ENCODE measurements at places on chromosomes 2 and 18.

DNA sequence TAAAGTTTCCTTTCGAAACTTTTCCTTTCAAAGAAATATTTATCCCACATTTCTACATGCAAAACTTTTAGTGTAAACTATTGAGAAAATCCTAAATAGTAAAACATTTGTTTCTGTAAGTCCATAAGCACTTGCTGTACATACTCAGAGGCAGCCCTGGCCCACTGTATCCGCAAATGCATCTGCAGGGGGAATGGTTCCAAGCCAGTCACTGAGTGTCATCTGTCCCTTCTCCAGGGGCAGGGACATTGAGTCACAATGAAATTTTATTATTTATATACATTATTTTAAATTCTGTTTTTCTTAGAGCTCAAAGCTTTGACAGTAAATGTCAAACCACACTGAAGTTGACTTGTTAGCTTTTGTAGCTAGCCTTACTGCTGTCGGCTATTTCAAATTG lies 367.2 kb downstream of the MTX2 start:
- no peak for DNase-seq

DNA sequence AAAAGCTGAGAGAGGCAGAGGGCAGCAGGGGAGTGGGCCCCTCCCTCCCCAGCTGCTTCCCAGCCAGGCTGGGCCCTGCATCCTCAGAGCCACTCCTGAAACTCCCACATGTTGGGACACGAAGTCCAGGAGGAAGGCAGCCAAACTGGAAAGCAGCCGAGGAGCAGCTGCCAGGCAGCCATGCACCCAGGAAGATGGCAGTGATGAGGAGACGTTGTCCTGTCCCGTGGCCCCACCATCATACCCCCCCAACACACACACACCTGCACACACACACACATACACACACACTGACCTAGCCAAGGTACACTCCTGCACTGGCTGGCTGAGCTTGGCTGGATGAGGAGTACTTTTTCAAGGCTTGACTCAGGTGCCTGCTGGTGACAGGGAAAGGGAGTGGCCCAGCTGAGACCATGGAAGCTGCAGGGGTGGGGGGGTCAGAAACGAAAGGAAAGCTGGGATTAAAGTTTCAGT lies 106.0 kb downstream of the CYP26B1 start:
- DNase-seq, result no peak

DNA sequence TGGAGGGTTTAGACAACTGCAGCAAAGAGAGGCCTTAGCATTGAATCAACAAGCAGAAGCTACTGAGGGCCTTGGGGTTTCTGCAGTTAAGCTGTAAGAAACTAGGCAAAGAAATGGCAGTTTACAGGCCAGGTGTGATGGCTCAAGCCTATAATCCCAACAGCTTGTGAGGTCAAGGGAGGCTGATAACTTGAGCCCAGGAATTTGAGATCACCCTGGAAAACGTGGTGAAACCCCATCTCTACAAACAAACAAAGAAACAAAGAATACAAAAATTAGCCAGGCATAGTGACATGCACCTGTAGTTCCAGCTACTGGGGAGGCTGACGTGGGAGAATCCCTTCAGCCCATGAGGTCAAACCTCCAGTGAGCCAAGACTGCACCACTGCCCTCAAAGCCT lies 421.6 kb upstream of the CHST9 start:
- DNase-seq, result no peak

DNA sequence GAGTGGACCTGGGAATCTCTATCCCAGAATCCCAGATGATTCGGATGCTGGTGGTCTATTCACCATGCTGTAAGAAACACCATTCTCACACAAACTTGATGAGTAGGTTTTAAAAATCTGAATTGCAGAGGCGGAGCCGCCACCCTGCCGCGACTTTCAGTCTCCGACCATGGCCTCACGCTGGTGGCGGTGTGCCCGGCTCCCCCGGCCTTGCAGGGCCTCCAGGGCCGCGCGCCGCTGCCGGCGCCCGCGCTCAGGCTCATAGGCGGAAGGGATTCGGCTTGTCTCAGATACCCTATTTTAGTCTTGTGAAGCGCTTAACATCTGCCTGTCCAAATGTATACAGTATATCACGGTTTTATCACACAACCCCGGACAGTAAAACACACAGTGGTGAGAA lies 2.6 kb upstream of the PPM1B start:
- no peak for DNase-seq

- no peak for DNase-seq
These were observed 14.8 kb upstream of the TFPI start for GRCh38 chr2:187569042-187569441.

DNA sequence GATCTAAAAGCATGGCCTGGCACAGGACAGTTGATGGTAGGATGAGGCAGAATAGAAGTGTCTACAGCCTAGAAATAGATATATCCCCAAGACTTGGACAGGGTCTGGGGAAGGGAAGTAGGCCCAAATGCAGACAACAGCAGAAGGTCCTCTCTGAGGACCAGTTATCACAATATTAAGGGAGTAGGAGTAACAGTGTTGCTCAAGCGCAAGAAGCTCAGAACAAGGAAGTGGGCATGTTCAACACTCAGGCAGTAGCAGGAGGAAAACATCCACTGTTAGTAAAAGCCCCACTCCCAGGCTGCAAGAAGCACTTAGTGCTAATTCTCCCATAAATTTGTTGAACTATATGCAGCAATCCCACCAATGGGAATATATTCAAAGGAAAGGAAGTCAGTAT lies 314.7 kb downstream of the METTL4 start:
- DNase-seq, result no peak

DNA sequence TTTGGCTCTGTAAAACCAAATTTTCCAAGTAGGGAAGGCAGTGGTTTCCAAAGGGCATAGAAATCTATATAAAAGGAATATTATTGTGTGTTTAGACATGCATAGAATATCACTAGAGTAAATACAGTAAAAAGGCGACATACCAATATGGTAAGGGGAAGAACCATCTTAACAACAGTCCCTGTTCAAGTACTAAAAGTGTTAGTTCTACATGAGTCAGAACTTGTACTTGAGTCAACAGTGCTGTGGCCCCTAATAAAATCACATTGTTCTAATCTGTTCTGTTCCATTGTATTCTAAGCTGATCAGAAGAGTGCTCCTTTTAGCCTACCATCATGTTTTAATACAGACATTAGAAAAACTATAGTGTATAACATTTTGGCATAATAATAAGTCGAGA lies 36.1 kb upstream of the TNFRSF11A start:
- DNase-seq, result no peak

GRCh38 chr2:210086930-210087329 lies 84.3 kb downstream of the KANSL1L start:
- DNase-seq, result no peak

GRCh38 chr2:96306370-96306769 lies 1.0 kb upstream of the SNRNP200 start:
- DNase-seq, result no peak

- no peak for DNase-seq
These were observed 83.1 kb downstream of the SEPTIN10 start for GRCh38 chr2:109530712-109531111.

- DNase-seq, result no peak
These were observed 4.7 kb upstream of the ADNP2 start for GRCh38 chr18:80104364-80104779.

DNA sequence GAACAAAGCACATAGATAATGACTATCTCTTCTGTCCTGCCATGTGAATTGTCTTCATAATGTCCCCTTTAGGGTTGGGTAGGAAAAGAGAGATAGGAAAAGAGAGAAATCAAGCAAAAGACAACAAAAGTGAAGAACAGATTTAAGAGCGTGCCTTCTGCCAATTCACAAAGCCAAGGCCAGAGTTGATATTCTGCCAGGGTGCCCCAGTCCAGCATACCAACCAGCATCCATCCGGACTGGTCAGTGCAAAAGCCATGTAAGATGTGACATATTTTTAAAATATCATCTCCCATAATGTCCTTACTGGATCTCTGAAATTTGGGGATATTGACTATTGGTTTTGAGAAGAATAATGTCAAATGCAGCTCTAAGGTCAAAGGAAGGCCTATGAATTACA lies 35.7 kb upstream of the KLF7 start:
- no peak for DNase-seq

GRCh38 chr18:50401888-50402287 lies 27.0 kb downstream of the SKA1 start:
- DNase-seq, result peak; percentile 10

GRCh38 chr2:26646986-26647672 lies 6.0 kb upstream of the CIB4 start:
- no peak for DNase-seq

- DNase-seq, result no peak
These were observed 157.5 kb downstream of the FSIP2 start for GRCh38 chr2:185895828-185896693.

- no peak for DNase-seq
These were observed 77.5 kb downstream of the NDUFA10 start for GRCh38 chr2:239947729-239948045.

- DNase-seq, result no peak
These were observed 32.3 kb downstream of the FHOD3 start for GRCh38 chr18:36329684-36330434.

DNA sequence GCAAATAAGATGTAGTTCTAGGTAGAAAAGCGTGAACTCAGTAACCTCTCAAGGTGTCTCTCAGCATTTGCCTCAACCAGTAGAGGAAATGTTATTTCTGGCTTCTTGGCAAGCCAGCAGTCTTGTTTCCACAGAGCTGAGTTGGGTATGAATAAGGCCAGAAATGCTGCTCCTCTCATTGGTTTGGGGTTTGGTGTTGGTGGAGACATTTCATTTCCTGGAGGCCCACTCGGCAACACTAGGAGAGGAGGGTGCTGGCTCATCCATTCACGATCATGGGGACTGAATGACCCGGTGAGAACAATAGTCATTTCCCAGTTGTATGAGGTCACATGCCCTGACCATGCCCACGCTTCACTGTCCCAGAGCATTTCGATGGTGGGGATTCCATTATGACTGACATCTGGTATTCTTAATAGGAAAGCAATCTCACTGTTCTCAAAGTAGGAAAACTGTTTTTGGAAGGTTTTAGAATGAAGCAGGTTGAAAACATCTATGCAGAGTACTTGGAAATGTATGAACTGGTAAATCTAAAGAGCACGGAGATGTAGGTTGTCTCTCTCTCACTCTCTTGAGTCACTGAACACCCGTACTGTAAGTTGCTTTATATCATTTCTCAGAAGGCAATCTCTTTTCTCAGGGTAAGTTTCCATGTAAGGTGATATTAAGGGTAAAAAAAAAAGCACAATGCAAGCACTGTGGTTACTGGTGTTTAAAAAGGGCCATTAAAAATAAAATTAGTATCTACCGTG lies 37.1 kb upstream of the CTLA4 start:
- DNase-seq, result no peak

- DNase-seq, result no peak
These were observed 72.1 kb downstream of the COL3A1 start for GRCh38 chr2:189046320-189046719.

- peak; percentile 31 for DNase-seq
These were observed 133.6 kb downstream of the SP3 start for GRCh38 chr2:173831312-173832229.

DNA sequence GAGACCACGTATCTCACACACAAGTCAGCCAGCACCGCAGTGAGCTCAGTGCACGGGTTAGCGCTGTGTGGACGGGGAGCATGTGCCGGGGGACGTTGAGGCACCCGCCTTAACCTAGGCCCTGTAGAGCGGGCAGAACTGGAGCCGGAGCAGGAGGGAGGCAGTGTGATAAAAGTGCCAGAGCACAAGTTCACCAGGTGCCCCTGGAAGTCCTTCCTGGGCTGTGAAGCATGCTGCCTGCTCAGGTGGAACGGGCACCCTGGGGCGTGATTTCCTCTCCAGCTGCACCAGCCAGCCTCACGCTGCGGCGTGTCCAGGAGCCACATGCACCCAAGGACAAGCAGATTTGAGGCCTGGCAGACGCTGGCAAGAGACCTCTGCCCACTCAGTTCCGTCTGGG lies 50.3 kb downstream of the ITGB1BP1 start:
- DNase-seq, result no peak

- DNase-seq, result peak; percentile 90
These were observed 140.9 kb downstream of the CAPN13 start for GRCh38 chr2:30666266-30666874.

GRCh38 chr18:58865701-58866065 lies 1.0 kb downstream of the ZNF532 start:
- DNase-seq, result peak; percentile 36

DNA sequence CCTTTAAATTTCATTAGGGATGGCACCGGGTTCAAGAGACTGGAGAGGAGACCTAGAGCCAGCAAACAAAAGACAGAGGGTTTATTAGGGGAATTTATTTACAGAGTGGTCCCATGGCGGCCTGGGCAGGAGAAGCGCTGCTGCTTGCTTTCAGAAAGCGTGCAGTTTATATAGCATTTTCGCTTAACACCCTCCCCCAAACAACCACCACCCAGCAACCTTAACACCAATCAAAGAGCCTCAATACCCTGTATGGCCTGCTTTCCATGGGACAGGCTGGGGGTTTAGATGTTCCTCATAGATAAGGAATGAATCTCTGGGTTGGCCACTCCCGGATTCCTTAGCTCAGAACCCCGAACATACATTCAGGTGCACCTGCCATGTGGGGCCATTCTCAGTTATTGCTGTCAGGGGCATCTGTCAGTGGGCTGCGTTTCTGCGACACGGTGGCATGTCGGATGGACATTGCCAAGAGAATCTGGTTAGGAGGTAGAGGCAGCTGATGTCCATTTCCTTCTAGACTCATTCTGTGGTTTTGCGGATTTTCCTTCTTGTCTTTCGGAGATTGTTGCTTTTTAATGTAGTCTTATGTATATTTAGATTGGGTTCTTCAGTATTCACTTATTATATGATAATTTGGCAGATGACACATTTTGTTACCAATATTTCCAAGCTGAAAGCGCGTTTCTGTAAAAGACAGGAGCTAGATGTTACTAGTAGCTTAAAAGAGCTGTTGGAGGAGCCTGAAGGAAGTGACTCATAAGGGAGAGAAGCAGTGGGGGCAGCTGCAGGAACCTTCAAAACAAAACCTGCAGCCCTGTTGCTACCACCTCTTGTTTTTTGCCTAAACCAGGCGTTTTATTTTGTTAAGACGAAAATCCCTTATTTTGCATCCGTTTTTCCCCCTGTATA lies 7.2 kb downstream of the AGAP1 start:
- peak; percentile 51 for DNase-seq

DNA sequence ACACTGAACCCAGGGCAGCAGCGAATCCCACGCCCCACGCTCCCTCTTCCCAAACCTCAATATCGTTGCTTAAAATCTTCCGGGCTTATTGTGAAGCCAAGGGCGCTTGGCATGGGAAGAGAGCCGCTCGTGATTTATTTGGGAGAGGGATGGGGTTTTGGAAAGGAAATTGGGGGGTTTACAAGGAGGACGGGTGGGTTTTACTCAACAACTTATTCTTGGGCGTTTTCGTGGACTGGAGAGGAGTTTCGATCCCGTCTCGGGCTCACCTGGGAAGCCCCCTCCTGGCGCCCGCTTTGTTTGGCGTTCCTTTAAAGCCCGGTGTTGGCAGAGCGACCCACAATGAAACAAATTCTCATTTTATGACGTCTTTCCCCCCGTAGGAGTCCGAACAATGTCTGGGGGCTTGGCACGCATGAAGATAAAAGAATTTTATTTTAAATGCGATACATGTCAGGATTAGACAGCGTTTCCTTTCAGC lies 135.3 kb downstream of the INSIG2 start:
- DNase-seq, result peak; percentile 32
